Stimulated activated CD4-positive, alpha-beta T cell treated with anti-CD3 and anti-CD28 coated beads, TNF-alpha, amount 100 ng/mL, for 24 hours (primary cell): ENCODE measurements at places on chromosomes 5 and 9.

GRCh38 chr9:94903961-94904421 lies 177.5 kb downstream of the AOPEP start:
- no peak for DNase-seq

DNA sequence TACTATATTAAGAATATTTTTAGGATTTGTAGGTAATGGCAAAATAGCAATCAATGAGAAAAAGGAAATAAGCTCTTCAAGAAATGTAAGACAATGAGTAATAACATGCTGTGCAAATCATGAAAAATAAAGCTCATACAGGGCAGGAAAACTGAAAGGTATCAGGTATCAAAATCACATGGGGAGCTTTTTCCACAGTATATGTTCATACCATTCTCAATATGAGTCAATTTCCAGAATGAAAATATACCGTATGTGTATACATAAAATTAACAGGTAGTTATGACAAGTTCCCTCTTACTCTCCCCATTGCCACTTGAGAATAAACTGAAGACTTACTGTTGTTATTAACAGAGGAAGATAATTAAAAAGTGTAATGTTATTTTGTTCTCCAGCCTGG lies 35.9 kb downstream of the EFCAB9 start:
- no peak for DNase-seq

GRCh38 chr5:151288180-151288579 lies 15.4 kb downstream of the SLC36A3 start:
- DNase-seq, result no peak

DNA sequence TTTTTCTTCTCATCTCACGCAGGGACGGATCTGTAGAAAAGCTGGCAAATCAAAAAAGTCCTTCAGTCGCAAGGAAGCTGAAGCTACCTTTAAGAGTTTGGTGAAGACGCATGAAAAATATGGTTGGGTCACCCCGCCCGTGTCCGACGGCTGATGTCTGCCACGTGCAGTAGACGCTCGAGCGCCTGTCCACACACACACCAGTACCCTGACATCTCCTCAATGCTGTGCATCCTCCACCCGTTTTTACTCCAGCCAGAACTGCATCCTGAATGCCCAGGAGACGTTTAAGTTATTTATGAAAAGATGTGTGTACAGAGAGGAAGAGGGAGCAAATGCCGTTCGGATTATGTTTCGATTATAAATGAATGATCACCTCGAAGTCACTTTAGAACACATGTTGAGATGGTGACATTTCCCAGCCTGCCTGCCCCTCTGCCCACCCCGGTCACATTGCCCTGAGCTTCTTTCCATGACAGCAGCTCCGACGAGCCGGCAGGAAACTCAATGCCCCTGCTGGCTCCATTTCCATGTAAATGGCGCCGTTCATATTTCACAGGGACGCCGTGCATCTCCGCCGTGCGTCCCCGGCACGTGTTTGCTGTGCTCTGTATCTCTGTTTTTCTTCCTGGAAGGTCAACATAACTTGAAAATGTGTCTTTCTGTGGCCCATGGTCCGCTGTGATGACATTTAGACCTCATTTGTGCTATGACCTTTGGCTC lies 42.7 kb downstream of the UBE2QL1 start:
- DNase-seq, result no peak

DNA sequence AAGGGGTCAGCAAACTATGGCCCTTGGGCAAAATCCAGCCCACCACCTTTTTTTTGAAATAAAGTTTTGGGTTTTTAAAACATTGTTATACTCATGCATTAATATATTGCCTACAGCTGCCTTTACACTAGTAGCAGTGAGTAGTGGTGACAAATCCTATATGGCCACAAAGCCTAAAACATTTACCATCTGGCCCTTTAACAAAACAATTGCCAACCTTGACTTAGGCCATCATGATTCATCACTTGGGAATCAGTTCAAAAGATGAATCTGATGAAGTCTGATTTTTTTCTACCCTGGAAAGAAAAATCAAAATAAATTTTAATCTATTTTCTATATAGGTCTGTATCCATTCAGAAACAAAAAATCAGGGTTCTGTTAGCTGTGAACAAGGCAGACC lies 484.9 kb downstream of the BNC2 start:
- DNase-seq, result no peak

DNA sequence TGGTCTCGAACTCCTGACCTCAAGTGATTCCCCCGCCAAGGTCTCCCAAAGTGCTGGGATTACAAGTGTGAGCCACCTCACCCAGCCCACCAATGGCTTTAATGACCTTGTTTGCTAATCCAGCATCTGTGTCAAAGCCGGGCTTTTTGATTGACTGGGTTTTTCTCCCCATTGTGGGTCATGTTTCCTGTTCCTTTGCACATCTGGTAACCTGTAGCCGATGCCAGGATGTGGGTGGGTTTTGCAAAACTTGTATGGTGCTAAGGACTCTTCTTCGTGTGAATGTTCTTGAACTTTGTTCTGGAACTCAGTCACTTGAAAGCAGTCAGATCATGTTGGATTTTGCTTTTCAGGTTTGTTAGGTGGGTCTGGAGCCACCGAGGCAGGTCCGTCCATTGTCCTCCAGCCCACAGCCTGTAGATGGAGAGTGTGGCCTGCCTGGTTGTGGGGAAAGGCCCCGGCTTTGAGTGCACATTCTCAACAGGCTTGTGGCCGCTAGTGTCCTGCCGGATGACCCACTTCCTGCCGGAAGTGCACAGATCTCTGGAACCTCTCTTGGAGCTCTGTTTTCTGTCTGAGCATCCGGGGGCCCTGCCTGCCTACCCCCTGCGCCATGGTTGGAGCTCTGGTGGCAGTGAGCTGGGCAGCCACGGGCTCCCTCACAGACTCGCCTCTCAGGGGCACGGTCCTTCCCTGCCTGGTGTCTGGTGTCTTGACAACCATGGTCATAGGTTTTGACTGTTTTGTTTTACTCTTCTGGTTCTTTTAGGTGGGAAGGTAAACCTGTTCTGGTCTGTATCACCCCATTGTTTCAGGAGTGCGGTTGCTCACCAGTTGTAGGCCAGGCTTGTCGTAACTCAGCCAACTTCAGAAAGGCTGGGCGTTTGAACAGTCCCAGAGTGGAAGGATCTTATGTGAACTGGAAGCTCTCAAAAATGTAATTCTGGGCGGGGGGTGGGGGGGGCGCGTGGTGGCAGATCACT lies 69.6 kb upstream of the CACNA1B start:
- DNase-seq, result no peak

- DNase-seq, result no peak
These were observed 82.3 kb upstream of the FREM1 start for GRCh38 chr9:14992516-14992915.

DNA sequence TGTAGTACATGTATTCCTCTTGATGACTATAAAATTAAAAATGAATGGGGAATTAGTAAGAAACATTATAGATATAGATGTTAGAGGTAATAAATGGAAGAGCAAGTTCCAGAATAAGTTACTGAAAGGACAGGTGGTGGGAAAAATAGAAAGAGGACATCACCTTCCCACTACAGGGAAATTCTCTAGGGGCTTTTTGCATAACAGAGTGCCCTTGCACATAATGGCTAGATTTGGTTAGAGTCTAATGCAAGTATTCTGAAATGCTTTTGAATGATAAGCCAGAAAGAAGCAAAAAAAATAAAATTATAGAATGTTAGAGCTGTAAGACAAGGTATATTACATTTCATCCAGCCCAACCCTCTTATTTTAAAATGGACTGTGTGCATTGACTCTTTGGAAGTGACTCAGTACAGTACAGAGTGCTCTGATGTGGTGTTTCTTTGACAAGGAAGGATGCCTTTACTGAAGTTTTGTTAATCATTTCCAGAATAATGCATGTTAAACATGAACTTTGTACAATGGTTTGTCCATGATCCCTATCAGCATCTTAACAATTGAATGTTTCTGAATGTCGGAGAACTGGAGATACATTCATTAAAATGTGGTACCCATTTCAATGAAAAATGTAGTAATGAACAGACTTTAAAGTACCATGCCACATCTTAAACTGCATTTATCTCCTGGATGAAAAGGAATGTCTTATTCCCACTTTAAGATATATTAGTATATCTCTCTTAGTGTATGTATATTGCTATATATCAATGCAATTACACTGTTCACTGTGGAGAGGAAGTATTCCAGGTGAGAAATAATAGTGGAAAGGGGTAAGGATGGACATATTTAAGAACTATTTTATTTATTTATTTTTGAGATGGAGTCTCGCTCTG lies 391.1 kb downstream of the ADGRV1 start:
- DNase-seq, result no peak

GRCh38 chr5:108786806-108787483 lies 39.2 kb downstream of the FER start:
- DNase-seq, result no peak

DNA sequence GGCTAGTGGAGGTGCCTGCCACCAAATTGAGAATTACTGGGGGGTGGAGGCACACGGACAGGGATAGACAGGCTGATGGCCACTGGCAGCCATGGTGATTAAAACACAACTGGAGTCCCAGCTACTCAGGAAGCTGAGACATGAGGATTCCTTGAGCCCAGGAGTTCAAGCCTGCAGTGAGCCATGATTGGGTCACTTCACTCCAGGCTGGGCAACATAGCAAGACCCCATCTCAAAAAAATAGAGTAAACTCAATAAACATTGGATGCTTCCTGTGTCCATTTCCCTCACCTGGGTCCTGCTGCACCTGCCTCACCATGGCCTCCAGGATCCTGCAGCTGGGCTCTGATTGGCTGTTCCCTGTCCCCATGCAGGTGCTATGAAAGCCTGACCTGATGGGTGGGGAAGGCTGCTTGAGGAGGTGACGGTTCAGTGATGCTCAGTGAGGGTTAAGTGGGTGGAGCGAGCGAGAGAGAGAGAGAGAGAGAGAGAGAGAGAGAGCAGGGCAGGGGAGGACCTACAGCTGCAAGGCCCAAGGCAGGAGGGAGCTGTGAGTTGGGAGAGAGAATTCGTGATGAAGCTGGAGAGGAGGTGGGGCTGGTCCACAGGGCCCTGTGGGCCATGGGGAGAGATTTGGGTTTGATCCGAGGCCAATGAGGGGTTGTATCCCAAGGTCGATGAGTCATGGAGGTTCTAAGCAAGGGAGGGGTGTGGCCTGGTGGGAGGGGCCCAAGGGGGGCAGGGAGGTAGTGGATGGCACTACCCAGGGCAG lies 36.7 kb upstream of the FUBP3 start:
- DNase-seq, result no peak

GRCh38 chr9:129737479-129738274 lies 15.2 kb downstream of the PTGES start:
- DNase-seq, result peak; percentile 83

DNA sequence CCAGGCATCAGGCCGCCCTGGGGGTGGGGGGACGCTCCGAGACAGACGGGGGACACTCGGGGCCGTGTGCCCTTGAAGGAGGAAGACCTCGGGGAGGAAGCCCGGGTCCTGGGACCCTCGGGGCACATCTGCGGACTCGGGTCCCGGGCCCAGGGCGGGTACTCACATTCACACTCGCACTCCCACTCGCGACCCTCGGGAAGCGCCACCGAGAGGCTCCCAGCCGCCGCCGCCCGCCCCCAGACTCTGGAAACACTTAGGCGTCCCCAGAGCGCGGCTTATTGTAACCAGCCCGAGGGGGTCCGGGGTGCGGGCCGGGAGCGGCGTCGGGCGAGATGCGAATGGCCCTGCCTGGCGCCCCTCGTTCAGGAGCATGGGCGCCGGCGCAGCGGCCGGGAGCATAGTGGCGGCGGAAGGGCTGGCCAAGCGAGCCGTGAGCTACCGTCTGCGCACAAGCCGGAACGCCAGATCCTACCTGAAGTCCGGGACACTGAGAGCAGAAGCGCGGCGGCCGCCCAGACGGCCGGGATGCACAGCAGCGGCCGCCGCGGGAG lies 559 bp downstream of the ROR2 start:
- no peak for DNase-seq

- DNase-seq, result no peak
These were observed 559.8 kb downstream of the HINT1 start for GRCh38 chr5:130605234-130605633.

DNA sequence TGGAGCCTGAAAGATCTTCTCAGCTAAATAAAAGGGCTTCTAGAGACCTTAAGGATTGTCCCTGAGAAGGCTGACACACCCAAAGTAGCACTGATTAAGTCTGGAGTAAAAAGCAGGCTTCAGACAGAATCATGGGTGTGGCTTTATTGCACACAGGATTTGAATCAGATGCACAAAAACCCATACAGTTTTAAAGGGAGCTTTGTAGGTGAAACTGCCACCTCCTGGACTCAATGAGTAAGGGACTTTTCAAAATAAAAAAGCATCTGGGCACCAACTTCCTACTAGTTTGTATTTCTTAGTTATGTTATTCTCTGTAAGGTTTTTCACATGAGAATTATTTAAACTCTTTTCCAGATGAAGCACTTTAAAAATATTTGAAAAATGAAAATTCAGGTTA lies 129.4 kb downstream of the EDIL3 start:
- DNase-seq, result no peak

GRCh38 chr5:115329475-115329874 lies 33.0 kb upstream of the CCDC112 start:
- DNase-seq, result no peak

DNA sequence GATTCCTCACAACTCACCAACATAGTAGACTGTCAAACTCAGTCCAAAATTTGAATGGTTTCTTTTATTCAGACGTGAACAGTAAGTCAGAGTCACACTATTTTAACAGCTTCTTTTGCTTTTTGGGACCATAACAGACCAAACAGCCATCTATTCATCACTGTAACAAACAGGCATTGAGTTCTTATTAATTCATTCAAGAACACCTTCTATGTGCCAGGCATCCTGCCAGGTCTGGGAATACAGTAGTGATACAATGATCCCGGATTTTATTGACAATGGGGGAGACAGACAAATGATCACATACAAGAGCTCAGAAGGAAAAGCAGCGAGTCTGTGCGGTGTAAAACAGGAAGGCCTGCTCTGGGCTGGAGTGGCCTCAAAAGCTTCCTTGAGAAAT lies 153.3 kb upstream of the ERCC6L2 start:
- DNase-seq, result no peak

- DNase-seq, result peak; percentile 60
These were observed 129.0 kb downstream of the SNX18 start for GRCh38 chr5:54646356-54647101.

DNA sequence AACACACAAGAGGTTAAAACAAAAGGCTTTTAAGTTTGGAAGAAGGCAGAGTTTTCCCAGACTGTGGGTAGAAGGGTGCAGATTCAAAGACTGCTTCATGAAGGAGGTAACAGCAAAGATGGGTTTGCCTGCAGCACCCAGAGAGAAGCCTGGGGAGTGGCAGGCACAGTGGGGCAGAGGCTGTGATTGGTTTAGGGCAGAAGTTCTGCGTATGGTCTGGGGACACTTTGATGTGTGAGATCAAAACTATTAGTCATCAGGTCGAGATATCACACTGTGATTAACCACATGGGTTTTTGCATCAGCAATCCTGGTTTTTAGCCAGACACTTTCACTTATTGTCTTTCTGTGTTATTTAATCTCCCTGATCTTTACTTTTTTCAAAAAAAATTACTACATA lies 188.8 kb upstream of the GLRA1 start:
- DNase-seq, result no peak

DNA sequence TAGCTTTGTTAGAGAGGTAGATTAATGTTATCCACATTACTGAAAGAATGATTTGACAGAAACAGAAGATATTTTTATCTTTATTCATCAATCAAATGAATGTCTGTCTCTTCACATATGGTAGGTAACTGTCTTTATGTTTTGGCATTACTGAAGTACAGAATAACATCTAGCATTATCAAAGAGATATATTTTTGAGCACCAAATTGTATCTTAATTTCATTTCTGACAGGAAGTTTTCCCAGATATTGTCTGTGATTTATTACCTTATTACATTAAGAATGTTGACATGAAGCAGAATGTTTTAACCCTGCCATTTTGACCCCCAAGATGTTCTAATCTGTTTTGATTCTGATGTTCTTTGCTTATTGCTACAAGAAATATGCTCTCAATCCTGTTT lies 20.3 kb downstream of the CNTRL start:
- DNase-seq, result no peak

- no peak for DNase-seq
These were observed 9.1 kb upstream of the HSPB3 start for GRCh38 chr5:54446379-54446732.
